M059J (cell line): ENCODE measurements at places on chromosomes 12 and 14. TPM values are rescaled to one million over a fixed set of nuclear protein-coding genes. Genes with fewer than 3 reads are reported as not detected.

- DNase-seq, result peak; percentile 45
Measured at GRCh38 chr12:59780605-59781135, 184.8 kb downstream of the SLC16A7 start.

Gene P2RX2
- total RNA-seq, result not detected in 2 replicates

DNA sequence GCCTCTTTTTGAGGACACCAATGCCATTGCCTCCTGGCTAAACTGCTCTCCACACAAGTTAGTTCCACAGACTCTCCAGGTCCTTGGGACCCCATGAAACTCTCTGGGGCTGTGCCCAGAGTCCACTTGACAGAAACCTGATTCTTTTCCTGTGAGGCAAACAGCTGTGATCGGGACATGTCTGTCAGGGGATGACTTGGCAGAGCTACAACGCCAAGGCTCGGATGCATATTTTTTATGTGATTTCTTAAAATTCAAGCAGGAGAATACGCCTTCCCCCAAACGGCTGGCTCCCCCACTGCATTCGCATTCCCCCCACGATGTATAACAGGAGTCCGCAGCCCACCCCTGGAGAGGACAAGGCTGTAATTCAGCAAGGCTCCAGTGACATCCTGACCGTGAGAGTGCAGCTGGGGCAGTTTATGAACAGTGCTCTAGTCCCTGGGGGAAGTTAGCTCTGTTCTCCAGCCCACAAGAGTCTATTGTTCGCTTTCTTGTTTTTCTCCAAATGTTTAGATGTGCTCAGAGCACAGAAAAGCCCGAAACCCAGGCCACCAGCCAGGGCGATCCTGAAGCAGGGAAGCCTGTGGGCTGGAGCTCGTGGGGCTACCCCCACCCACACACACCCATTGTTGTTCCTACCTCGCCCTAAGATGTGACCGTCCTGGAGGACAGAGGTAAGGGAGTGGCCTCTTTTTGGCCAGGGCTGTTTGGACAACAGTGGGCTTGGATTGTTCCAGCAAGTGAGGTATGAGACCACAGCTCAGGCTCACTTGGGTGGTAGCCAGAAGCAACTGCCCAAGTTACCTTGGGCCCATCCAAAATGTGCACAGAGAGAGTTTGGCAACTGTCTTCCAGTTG, 159.5 kb downstream of the ZFP36L1 start:
- no peak for DNase-seq

DNA sequence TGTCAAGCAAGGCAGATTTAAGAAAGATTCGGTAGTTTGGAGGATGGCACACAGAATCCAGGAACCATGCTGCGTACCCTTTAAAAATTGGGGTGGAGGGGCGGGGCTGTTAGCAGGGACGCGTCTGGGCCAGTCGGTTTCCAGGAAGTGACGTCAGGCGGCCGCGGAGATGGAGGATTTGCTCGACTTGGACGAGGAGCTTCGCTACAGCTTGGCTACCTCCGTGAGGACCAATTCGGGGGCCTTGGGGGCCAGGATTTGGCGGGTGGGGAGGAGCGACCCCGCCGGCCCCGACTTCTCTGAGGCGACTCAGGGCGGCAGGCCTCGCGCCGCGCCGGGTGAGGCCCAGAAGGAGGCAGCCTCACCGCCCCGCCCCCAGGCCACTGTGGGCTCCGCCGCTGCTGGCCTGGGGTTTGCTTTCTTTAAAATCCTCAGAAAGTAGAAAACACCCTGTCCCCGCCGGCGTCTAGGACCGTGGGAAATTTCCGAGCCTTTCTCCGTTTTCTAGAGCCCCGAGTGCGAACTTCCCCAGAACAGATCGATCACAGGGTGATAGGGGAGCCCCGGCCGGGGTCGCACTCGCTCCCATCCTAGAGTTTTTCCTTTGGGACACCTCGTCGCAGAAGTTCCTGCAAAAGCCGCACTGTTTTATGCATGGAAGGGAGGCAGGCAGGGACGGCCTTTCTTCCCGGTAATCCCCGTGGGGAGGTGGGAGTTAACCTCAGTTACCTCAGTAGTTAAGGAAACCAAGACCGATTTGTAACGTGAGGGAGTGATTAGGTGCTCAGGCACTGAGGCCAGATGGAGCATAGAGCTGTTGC, at the start of gene IFT43:
Gene IFT43 (plus strand): TSS at position 146 of the 821 bp plus-strand sequence. CDS start 24 bp downstream, at position 170.
- DNase-seq, result peak; percentile 81

GRCh38 chr12:47419497-47419896, 286.3 kb downstream of the RPAP3 start:
- no peak for DNase-seq

- peak; percentile 61 for DNase-seq
Measured at GRCh38 chr12:89750389-89751351, 42.0 kb upstream of the ATP2B1 start.

Gene KRT6C
- not detected in 2 replicates for total RNA-seq

Gene FOXG1
- 10.6 and 16.7 TPM in 2 replicates for total RNA-seq

- DNase-seq, result no peak
Measured at GRCh38 chr12:56339158-56339422, 406 bp downstream of the IL23A start.

DNA sequence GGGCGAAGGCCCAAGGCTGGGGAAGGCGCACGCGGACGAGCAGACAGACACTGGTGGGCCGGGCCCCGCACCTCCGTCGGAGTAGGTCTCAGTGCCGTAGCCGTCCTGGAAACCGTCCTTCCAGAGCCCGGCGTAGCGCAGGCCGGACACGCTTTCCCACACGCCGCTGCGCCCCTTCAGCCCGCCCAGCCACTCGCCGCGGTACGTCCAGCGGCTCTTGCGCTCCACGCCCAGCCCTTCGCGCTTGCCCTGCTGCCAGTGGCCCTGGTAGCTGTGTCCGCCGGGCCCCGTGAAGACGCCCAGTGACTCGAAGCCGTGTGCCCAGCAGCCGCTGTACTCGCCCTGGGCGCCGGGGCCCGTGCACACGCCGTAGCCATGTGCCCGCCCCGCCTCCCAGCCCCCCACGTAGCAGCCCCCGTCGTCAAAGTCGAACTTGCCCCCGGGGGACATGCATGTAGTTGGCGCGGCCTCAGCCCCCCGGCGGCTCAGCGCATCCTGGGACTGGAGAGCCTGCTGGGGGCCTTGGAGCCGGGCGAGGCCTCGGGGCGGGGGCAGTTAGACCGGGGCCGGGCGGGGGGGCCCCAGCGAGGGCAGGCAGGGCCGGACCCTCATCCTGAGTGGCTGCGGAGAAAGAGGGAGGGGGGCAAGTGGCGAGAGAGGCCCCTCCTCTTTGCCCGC, 1.4 kb downstream of the JPH4 start:
- peak; percentile 24 for DNase-seq
